ENCODE measurements at places on chromosomes 12 and 14.

- no peak for DNase-seq
These were observed 265.8 kb upstream of the FLRT2 start for GRCh38 chr14:85263916-85264675.

DNA sequence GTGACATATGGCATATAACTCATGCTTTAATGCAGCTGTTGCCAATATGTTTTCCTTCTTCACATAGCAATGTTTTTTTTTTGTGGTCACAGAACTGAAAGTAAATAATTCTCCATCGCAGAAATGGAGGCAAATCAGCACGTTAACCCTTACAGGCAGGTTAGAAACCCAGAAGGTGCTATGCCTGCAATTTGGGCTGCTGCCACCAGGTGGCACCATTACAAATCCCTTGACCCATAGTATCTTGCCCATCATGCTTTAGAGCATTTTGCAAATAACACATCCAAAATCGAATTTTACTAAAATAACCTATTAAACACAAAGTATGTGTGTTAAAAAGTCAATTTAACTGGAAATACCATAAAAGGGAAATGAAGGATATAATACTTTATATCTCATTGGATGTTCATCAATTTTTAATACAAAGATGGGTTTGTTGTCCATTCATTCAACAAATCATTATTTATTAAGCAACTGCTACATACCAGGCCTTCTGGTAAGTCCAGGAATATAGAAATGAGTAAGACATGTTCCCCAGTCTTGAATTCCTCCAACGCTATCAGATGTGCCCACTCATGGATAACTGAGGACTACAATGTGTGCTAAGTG lies 340.1 kb downstream of the GLT1D1 start:
- DNase-seq: no peak

- no peak for DNase-seq
These were observed 135.0 kb downstream of the FOXG1 start for GRCh38 chr14:28901631-28902030.

DNA sequence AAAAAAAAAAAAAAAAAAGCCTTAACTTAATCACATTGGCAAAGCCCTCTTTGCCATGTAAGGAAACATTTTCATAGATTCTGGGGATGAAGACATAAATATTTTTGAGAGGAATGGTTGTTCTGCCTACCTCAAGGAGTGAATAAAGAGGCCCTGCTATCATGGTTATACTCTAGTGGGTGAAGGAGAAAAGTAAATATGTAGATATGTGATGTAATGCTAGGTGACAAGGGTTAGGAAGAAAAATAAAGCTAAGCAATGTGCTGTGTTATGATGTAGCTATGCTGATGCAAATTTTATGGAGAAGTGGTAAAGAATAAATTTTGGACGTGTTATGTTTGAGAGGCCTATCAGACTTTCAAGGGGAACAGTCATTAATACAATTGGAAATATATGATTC lies 80.1 kb upstream of the DUSP6 start:
- no peak for DNase-seq

DNA sequence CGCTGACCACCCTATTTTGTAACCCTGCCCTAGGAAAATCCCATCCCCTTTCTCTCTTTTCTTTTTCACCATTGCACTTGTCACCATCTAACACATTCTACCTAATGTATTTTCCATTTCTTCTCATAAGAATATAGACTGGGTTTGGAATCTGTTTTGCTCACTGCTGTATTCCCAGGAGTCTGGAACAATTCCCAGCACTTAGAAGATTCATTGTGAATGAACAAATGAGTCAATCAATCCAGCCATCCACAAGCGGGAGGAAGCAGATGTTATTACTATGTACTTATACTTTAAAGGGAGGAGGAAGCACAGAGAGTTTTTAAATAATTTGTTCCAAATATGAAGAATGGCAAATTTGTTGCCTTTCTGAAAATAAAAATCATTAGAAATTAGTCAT lies 142.1 kb downstream of the KIF21A start:
- DNase-seq: no peak

- DNase-seq: no peak
These were observed 145.5 kb downstream of the PRKCH start for GRCh38 chr14:61466905-61467280.
